Endothelial cell of coronary artery (primary cell): ENCODE measurements at places on chromosomes 3 and 15. TPM values are rescaled to one million over a fixed set of nuclear protein-coding genes. Genes with fewer than 3 reads are reported as not detected.

BOC gene
- 0.09 TPM in 2 replicates for total RNA-seq

FHIT gene
- 0.18 and 0.38 TPM in 2 replicates for total RNA-seq

KBTBD13 gene
- not detected in 2 replicates for total RNA-seq

CPN2 gene
- not detected in 2 replicates for total RNA-seq

PCOLCE2 gene
- 0.27 and 13.6 TPM in 2 replicates for total RNA-seq

PXYLP1 gene
- 0.90 and 3.9 TPM in 2 replicates for total RNA-seq

NEIL1 gene
- 9.4 and 10.8 TPM in 2 replicates for total RNA-seq

ST3GAL6 gene
- 11.5 and 23.6 TPM in 2 replicates for total RNA-seq

HRH1 gene
- total RNA-seq, result 11.7 and 24.4 TPM in 2 replicates

IQCF6 gene
- total RNA-seq, result not detected in 2 replicates

SPRED1 gene
- total RNA-seq, result 28.8 and 29.2 TPM in 2 replicates

RPL39L gene
- 24.2 and 33.6 TPM in 2 replicates for total RNA-seq

RHCG gene
- under 0.01 and 0.09 TPM in 2 replicates for total RNA-seq

GSK3B gene
- 39.0 and 52.1 TPM in 2 replicates for total RNA-seq

CCK gene
- not detected in 2 replicates for total RNA-seq

MCF2L2 gene
- 0.38 and 1.2 TPM in 2 replicates for total RNA-seq

SPATA12 gene
- 0.09 and 0.18 TPM in 2 replicates for total RNA-seq

VGLL3 gene
- 3.0 and 28.0 TPM in 2 replicates for total RNA-seq
